ENCODE measurements at places on chromosomes 2 and 18.

GRCh38 chr2:157932480-157933159 lies 56.5 kb upstream of the ACVR1 start:
- no peak for DNase-seq
- no peaks in the 10 kb centered on the region for H3K36me3 ChIP-seq
- H3K27me3 ChIP-seq = peaks cover 12% of the 10 kb centered on the region
- no peak overlapping the region for H3K27ac ChIP-seq
- H3K4me3 ChIP-seq = no peak overlapping the region
- H3K4me1 ChIP-seq = no peaks in the 10 kb centered on the region

DNA sequence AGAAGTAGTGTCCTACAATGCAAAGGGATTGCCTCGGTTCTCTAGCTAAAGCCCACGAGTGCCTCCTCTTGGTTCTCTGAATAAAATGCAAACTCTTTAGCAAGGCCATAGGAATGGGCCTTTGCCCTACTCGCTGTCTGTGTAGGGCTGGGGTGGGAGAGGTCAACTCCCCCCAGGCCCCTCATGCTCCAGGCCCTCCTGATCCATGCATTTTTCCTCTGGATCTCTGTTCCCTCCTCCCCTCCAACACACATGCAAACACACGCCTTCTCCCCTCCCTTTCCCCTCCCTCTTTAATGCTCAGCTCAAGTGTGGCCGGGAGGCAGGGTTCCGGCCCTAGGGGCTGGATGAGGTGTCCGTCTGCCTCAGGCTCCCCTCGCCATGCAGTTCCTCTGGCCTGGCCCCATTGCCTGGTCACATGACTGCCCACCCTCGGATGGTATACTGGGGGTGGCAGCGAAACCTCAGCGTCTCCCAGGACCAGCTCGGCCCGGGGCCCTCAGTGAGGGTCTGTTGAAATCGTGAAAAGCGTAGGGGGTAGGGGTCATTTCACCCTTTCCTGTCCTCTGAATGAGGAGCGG lies 14.9 kb upstream of the KLF11 start:
- H3K36me3 ChIP-seq = peaks cover 3% of the 10 kb centered on the region
- H3K27ac ChIP-seq = peak overlapping the region; percentile 88
- H3K4me1 ChIP-seq = peaks cover 27% of the 10 kb centered on the region
- H3K4me3 ChIP-seq = peak overlapping the region; percentile 81
- DNase-seq = no peak

DNA sequence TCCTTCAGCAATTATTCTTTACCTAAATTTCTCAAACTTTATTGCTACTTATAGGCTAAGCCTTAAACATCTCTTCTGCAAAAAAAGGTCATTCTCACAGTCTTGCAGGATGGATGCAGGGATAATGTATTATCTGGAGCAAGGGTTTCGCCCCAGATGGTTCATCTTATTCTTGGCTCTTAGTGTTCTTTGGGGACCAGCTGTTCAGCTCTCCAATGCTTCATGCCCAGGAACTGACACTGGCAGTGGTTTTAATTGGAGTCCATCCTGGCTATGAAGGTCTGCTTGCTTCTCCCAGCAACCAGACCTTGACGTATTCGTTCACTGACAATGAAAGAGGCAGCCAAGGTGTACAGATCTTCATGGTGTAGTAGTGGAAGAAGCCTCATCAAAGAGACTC lies 331.9 kb downstream of the SLC8A1 start:
- DNase-seq = no peak
- no peaks in the 10 kb centered on the region for H3K27me3 ChIP-seq
- H3K27ac ChIP-seq = no peak overlapping the region
- H3K4me3 ChIP-seq = no peak overlapping the region
- no peaks in the 10 kb centered on the region for H3K4me1 ChIP-seq

DNA sequence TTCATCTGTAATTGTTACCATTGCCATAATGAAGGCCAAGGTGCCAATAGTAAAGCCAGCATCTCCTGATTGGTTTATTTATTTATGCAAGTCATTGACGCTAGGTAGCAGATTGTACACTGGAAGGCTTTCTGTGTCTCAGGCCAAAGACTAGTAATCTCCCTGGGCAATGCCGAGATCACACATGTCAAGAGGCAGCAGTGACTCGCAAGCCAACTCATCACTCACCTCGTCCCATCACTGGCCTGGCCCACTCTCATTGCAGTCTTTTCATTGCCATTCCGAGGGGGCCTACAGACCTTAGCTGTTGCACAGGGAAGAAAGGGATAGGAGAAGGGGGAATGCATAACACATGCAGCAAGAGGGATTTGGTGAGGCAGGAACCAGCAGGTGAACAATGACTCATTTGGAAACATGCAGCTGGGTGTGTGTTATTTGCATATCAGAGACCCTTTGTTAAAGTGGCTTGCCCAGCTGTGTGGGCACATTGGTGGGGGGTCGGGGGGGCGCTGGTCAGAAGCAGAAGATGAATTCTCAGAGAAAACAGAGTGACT lies 448.7 kb upstream of the HNRNPA3 start:
- peaks cover 55% of the 10 kb centered on the region for H3K27me3 ChIP-seq
- H3K4me1 ChIP-seq = peaks cover 4% of the 10 kb centered on the region
- H3K4me3 ChIP-seq = no peak overlapping the region
- no peak overlapping the region for H3K27ac ChIP-seq

GRCh38 chr2:191018643-191019119 lies 4.7 kb upstream of the STAT1 start:
- no peak overlapping the region for H3K4me3 ChIP-seq
- no peaks in the 10 kb centered on the region for H3K27me3 ChIP-seq
- peaks cover 6% of the 10 kb centered on the region for H3K4me1 ChIP-seq
- peak overlapping the region; percentile 2 for H3K27ac ChIP-seq

- H3K4me3 ChIP-seq = no peak overlapping the region
- no peaks in the 10 kb centered on the region for H3K36me3 ChIP-seq
These were observed 83.9 kb upstream of the PKDCC start for GRCh38 chr2:41963661-41964525.

GRCh38 chr18:48892146-48892855 lies 58.5 kb downstream of the SMAD7 start:
- H3K27me3 ChIP-seq = no peaks in the 10 kb centered on the region
- H3K36me3 ChIP-seq = peaks cover 5% of the 10 kb centered on the region
- H3K27ac ChIP-seq = peak overlapping the region; percentile 53
- H3K4me3 ChIP-seq = no peak overlapping the region
- H3K4me1 ChIP-seq = peaks cover 9% of the 10 kb centered on the region

DNA sequence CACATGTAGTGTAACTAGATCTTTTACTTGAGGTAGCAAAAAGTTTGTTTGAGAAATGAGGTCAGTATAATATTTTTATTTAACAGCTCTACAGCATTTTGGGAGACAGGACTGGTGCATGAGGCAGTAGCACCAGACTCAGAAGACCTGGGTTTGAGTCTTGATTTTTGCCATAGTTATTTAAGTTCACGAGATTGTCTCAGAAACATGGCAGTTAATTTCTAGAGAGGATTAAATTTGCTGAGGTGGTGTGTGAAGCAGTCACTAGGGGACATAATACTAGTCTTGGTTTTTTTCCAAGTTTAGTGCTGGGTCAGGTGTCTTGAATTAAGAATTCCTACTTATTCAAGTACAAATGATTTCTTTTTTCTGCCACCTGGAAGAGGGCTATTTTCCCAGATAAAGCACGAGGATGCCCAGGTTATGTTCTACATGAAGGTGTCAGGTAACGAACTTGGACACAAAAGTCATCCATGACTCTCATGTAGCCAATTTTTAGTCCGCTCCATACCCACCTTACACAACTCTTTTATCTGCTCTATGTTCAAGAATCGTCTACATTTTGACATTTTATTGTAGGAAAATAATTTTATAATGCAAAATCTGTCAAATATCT lies 1.4 kb downstream of the MARCHF7 start:
- H3K4me1 ChIP-seq = peaks cover 31% of the 10 kb centered on the region
- peak overlapping the region; percentile 99 for H3K27ac ChIP-seq
- H3K4me3 ChIP-seq = peak overlapping the region; percentile 100
- no peaks in the 10 kb centered on the region for H3K27me3 ChIP-seq
- H3K36me3 ChIP-seq = peaks cover 54% of the 10 kb centered on the region

DNA sequence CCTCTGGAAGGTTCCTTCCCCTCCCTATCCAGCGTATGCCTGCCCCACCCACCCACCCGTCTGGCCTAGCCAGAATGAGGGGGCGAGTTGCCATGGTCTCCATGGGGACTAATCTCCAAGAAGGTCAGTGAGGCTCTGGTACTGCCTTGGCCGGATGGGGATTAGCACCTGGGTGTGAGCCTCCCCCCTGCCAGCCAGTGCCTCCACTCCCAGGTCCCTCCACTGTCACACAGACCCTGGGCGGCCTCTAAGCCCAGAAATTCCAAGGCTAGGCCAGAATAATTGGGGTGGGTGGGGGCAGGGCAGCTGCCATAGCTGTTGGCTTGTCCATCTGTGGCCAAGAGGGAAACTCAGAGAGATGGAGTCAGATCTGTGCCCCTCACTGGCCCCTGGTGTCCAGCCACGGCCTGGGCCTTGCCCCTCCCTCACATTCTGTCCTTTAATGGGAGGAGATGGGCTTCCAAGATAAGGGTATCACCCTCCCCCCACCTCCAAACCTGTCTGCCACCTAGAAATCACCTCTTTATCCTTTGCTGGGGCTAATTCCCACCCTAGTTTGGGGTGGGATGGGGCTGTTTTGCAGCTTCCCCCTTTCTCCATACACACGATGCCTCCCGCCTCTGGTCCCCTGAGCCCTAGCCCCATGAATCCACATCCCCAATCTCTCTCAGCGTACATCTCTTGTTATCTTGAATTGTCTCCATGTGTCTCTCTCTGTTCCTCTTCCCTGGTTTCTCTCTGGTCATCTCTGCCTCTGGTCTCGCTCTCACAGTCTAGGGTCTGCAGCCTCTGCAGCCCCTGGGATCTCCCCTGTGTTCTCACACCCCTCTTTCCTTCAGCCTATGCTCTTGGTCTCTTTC lies 6.0 kb upstream of the CRYBA2 start:
- peaks cover 79% of the 10 kb centered on the region for H3K27me3 ChIP-seq
- no peak overlapping the region for H3K4me3 ChIP-seq
- H3K36me3 ChIP-seq = peaks cover 3% of the 10 kb centered on the region
- H3K4me1 ChIP-seq = peaks cover 16% of the 10 kb centered on the region
- DNase-seq = no peak

GRCh38 chr18:37544217-37544616 lies 21.4 kb downstream of the CELF4 start:
- peaks cover 59% of the 10 kb centered on the region for H3K27me3 ChIP-seq
- DNase-seq = no peak
- H3K27ac ChIP-seq = no peak overlapping the region
- H3K4me3 ChIP-seq = no peak overlapping the region

DNA sequence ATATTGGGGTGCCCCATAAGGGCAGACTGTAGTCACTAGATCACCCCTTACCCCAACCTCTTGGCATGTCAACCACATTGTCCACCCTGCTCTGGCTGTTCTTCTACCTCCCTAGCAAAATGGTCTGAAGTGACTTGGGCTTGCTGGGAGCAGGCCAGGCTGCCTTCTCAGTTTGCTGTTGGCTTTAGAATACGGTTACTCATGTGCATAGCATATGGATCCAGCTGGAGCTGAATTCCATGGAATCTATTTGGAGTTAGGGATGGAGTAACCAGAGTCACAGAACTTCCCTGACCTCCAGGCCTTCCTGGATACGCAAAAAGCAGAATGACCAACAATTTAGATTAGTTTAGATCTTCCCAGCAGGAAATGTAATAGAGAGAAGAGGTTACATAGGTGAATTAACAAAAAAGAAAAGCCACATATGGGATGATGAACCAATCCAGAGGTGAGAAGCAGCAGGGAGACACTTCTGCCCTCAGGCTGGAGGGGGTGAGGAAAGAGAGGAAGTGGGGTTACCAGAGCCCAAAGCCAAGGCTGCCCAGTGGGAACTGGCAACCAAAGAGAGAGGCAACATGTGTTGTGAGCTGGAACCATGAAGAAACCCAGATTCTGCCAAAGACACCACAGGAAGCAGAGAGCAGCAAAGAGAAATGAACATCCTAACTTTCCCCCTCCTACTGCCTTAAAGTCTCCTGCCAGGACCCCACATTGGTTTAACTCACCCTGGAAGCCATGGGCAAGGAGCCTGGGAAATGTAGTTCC lies 26.1 kb downstream of the PKDCC start:
- no peak overlapping the region for H3K4me3 ChIP-seq
- no peaks in the 10 kb centered on the region for H3K4me1 ChIP-seq
- H3K27ac ChIP-seq = no peak overlapping the region
- peaks cover 39% of the 10 kb centered on the region for H3K27me3 ChIP-seq
- no peak for DNase-seq

GRCh38 chr2:39027421-39027820 lies 93.4 kb downstream of the SOS1 start:
- no peak overlapping the region for H3K4me3 ChIP-seq
- H3K27ac ChIP-seq = no peak overlapping the region
- H3K4me1 ChIP-seq = no peaks in the 10 kb centered on the region
- DNase-seq = no peak

DNA sequence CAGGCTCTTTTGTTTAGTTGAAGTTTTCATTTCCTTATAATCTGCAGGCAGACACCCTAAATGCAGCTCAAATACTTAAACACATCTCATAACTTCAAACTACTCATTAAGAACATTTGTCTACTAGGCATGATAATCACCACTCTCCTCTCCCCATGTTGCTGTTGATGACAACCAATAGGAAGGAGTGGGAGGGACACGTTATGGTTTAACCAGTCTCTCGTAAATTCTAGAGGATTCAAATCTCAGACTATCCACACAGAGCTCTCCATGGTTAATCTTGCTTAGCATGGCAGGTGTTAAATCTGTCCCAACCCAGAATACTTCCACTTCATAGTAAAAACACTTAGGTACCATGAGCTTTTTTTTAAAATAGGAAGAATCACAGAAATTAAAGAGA lies 127.4 kb upstream of the AQP4 start:
- no peak for DNase-seq
- H3K4me3 ChIP-seq = no peak overlapping the region
- no peaks in the 10 kb centered on the region for H3K4me1 ChIP-seq

- no peak overlapping the region for H3K4me3 ChIP-seq
- H3K4me1 ChIP-seq = peaks cover 3% of the 10 kb centered on the region
- DNase-seq = no peak
- H3K27ac ChIP-seq = no peak overlapping the region
- no peaks in the 10 kb centered on the region for H3K27me3 ChIP-seq
These were observed 118.6 kb downstream of the PTGR3 start for GRCh38 chr18:75090336-75090735.

GRCh38 chr2:27320958-27321543 lies 1.8 kb downstream of the MPV17 start:
- peak overlapping the region; percentile 99 for H3K27ac ChIP-seq
- H3K4me3 ChIP-seq = no peak overlapping the region
- H3K36me3 ChIP-seq = peaks cover 9% of the 10 kb centered on the region
- no peaks in the 10 kb centered on the region for H3K27me3 ChIP-seq
- no peak for DNase-seq
- H3K4me1 ChIP-seq = peaks cover 18% of the 10 kb centered on the region

- H3K27me3 ChIP-seq = peaks cover 61% of the 10 kb centered on the region
- peaks cover 3% of the 10 kb centered on the region for H3K36me3 ChIP-seq
- no peaks in the 10 kb centered on the region for H3K4me1 ChIP-seq
- no peak overlapping the region for H3K27ac ChIP-seq
- DNase-seq = no peak
These were observed 5.9 kb upstream of the POMC start for GRCh38 chr2:25174192-25174861.

All from effector memory CD8-positive, alpha-beta T cell (primary cell).